Tibial artery (tissue), 4 donors: ENCODE measurements at places on chromosomes 3 and 15.

DNA sequence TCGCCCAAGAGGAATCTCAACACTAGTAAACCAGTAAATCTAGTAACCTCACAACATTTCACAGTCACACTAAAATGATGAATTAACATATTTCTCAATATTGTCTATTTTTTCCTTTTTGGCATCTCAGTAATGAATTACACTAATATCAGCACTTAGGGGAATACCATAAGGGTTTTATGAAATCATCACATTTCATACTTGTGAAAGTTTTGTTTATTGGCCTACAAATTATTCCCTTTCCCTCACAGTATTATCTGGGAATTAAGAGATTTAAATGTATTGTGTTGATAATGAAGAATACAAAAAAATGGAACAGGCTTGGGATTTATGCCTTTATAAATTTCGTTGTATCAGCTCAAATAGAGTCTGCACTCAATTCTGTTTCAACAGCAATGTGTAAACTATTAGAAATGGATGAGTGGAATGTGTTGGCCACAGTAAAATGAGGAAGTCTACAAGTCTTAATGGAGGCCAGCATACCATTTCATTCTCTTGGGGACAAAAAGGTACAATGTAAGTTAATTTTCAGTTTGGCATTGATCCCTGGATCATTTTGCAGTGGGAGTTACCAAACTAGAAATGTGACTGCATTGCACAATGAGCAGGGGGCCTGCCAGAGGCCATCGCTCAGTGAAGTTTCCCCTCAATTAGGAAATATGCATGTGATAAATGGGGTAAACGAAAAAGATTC, 195.4 kb downstream of the FMN1 start:
- peak; percentile 50 for DNase-seq

DNA sequence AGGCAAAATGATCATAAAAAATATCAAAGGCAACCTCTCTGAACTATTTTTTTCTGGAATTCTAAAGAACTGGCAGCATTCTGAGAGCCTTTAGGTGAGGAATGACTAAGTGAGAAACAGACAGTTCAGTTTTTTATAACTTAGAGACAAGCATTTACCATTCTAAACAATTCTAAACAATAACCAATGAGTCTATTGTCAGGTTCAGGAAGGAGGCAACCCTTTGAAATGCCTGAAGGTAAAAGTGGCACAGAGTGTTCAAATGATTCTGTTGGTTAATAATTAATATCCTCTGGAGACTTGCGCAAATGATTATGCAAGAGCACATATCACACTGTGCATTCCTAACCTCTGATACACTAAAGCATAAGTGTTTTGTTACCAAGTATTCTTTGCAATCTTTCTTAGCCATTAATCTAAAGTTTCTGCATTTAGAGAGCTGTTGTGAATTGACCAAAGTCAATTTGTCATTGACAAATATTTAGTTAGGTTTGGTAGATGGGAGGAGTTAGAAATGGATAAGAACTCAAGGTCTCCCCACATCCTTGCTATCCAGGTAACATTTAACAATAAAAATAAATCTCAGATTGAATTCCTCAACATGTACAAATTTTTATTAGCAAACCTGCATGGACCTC, 9.2 kb upstream of the TGFBR2 start:
- DNase-seq = no peak

DNA sequence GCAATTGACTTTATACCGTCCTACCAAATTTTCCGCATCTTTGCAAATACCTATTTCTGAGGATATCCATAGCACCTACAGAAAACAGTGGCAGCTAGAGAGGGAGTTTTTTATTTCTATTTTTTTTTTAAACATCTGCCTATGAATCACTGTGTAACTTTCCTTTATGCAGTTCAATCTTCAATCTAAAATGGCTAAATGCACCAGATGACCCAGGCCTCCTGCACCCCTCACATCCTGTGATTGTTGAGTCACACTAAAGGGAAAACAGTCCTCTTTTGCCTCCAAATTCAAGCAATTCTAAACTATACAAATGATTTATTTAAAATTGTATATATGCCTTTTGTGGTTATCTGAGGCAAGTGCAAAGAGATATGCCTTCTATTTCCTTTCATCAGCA, 20.1 kb upstream of the BCL6 start:
- no peak for DNase-seq

GRCh38 chr3:42300778-42301177, 34.8 kb upstream of the CCK start:
- DNase-seq = no peak

GRCh38 chr3:24523215-24523614, 28.6 kb upstream of the THRB start:
- DNase-seq = no peak

DNA sequence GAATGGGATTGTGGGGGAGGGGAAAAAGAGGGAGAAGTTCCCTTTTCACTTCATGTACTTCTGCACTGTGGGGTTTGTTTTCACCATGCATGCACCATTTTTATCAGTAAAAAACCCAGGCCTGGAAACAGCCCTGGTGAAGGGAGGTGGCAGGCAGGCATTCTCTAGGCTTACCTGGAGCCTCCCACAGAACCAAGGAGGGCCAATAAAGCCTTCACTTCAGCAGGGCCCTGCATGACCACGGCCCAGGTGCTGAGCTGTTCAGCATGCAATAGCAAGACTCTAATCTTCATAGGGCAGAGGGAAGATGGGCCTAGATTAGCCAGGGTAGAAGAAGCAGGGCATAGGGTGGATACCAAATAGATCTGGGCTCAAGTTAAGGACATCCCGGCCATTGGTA, 49.6 kb downstream of the SCN5A start:
- no peak for DNase-seq

DNA sequence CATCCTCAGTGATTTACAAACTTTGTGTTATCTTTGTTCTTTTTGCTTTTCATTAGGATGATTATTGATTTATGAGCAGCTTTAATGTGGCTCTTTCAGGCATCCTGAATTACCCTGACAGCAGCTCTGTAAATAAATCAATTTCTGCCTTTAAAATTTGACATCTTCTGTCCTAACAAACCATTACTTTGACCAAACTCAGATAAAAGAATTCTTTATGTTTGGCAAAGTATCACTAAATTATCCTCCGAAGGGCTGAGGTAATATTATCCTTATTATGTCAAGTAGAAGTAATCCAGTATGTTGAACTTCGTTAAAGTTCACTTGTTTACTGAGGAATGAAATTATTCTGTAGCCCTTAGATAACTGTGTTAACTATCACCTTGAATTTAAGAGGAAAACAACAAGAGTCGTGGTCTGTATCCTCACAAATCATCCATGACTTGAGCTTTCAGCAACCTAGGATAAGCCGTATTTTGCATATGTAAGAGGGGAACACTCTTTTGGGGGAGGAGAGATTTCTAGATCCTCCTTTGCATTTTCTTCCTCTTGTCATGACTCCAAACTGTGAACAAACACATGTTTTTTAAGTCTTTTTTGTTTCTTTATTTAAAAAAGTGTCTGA, 173.2 kb upstream of the STAC start:
- no peak for DNase-seq

DNA sequence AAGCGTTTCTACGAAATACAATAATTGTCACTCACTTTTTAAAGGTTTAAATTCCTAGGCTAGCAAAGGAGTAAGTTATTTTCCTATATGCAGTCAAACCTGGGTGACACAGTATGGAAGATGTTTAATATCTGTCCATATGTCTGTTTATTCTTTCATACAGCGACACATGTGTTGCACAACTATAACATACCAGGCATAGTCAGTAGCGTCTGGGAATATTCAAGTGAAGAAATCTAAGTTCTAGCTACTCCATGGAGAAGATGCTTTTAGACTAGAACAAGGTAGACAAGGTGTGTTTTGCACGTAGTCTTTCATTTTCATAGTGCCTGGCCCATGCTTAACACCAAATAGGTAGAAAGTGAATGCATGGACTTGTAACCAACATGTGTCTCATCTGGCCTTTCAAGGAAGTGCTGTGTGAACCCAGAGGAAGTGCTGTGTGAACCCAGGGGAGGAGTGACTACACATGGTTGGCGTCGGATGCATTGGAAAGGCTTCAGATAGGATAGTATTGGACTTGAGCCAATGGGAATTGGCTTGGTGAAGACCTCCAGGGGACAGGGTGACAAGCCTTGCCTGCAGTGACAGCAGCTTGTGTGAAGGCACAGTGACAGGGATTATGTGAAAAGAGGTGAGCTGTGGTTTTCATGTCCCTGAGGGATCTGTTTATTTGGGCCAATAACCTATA, 267.0 kb downstream of the PTPRG start:
- no peak for DNase-seq

- DNase-seq = no peak
Measured at GRCh38 chr3:189467451-189467850, 163.7 kb upstream of the TP63 start.

DNA sequence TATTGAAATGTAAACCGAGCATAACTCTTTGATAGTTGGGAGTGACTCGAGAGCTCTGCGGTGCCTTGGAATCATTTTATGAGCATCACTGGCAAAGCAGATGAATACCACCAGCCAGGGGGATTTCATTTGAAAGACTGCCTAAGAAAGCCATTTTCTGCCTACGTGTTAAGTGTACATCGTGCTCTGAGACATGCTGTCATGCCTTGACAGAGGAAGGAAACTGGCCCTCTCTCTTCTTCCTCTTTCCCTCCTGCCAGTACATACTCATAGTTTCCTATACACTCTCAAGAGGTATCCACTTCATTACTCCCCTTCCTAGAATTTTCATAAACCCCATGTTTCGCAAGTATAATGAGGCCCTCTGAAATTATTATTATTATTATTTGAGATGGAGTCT, 8.8 kb downstream of the BCL2A1 start:
- DNase-seq = no peak

- DNase-seq = no peak
Measured at GRCh38 chr3:123899300-123899865, 15.3 kb upstream of the MYLK start.

DNA sequence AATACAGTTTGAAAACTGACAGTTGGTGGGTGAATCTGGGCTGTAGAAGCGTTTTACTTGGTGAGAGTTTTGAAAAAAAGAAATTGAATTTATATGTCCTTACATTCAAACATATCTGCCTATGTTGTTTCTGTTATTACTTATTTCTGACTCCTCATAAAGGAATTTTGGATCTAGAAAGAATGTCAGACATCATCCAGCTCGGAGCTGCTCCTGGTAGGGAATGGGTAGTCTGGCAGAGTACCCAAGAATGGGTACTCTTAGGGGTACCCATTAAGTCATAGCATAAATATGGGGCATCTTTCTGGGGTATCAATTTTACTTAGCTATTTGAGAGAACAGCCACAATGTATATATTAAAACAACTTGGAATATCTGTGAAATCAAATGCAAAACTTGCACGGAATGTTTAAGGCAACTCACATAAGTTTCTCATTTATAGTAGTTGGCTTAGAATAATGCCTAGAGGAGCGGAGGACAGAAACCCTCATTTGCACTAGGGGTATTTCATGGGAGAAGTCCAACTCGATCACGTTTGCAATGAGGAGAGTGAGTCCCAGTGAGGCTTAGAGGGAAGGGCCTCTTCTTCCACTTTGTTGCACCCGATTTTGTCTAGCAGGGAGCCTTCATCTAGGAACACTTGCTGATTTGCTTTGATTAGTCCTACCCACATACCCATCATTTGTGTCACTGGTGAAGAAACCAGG, 2.4 kb upstream of the LARP6 start:
- no peak for DNase-seq

GRCh38 chr3:140386357-140387100, 291.3 kb upstream of the TRIM42 start:
- DNase-seq = no peak
